Fibroblast of skin of back (primary cell): ENCODE measurements at places on chromosomes 12 and 14.

GRCh38 chr12:49748306-49748705 is 6.9 kb downstream of the TMBIM6 start:
- DNase-seq, result peak; percentile 60

GRCh38 chr12:91094032-91094662 is 17.1 kb downstream of the LUM start:
- no peak for DNase-seq

DNA sequence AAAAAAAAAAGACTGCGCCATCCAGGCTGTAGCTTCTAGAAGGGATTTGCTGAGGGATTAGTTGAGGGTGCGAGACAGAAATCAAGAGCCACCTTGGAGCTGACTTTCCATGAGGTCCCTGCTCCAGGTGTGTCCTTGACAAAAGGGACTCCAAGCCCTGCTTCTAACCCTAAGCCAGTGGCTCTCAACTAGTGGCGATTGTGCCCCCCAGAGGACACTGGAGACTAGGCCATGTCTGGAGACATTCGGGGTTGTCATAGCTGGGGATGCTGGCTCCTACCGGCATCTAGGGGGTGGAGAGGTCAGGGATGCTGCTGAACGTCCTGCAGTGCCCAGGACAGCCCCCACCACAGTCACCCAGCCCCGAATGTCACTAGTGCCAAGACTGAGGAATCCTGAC is 40.6 kb downstream of the SPRING1 start:
- DNase-seq, result peak; percentile 38

DNA sequence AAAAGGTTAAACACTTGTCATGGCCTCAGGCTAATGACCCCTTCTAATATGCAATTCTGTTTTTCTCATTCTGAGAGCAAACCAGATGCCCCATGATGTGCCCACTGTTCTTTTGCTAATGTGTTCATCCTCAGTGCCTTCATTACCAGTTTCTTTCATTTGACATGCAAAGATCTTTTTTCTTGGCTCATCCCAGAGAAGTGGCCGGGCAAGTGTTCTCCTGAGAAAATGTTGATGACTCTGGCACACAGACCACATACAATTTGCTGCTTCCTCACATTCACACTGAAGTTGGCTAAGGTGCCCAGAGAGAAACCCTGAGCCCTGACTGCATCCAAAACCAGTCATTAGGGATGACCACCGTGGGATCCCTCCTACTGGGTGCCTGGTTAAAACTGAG is 833.3 kb downstream of the DIO2 start:
- no peak for DNase-seq

DNA sequence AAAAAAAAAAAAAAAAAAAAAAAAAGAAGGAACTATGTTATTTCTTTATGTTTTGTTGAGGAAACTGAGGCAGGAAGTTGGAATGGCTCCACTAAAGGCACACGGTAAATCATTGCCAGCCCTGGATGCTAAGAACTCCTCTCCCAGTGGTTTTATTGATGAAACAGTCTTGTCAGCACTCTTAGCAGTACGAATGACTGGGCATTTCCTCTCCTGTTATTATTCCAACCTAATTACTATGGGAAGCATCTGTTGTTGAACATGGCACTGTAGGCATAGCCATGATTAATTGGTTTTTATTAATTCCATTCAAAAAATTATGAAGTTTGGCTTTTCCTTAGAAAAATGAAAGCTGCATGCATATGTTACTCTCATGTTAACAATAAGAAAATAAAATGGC is 1387.1 kb upstream of the TMEM132C start:
- DNase-seq, result no peak

- peak; percentile 43 for DNase-seq
Observed at GRCh38 chr12:50241178-50241577, 42.1 kb downstream of the LIMA1 start.

DNA sequence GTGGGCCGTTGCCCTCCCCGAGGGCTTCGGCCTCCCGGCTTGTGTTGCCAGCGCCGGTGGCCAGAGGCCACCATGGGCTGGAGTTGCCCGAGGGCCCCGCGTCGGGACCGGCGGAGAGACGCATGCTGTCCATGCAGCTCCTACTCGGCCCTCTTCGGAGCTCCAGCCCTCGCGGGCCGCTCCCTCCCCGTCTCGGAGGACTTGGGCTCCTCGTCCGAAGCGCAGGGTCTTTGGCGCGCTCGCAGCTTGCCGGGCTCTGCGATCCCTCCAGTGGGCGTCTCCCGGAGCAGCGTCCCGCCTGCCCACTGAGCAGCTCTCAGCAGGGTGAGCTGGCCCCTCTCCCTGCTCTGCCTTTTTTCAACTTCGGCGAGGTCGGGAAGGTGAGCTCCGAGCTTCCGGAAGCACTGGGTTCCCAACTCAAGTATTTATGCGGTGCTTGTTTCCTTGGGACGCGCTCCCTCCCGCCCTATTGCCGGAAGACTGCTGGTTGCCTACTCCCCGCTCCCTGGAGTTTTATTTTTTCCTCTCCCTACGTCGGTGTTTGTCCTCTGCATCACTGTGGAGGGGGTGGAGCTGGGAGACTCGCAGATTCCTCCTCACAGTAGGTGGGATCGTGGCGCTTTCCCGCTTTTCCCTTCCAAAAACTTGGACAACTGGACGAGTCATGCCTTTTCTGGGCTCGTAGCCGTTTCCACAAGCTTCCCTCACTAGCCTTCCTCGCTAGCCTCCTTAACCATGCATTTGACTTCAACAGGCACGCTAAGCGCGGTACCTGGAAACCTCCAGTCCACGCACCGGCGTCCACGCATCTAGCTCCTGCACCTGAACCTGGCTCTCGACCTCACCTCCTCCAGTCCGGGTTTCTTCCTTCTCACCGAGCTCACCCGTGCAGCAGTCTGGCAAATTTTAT is at the start of gene AVPR1A:
AVPR1A (minus strand) TSS at position 489 of the 910 bp plus-strand sequence; CDS start at position 124, 365 bp downstream.
- peak; percentile 4 for DNase-seq

GRCh38 chr12:132466241-132467201 is 23.4 kb upstream of the FBRSL1 start:
- no peak for DNase-seq

GRCh38 chr12:56099787-56100186 is 4.6 kb upstream of the PA2G4 start:
- DNase-seq, result no peak

DNA sequence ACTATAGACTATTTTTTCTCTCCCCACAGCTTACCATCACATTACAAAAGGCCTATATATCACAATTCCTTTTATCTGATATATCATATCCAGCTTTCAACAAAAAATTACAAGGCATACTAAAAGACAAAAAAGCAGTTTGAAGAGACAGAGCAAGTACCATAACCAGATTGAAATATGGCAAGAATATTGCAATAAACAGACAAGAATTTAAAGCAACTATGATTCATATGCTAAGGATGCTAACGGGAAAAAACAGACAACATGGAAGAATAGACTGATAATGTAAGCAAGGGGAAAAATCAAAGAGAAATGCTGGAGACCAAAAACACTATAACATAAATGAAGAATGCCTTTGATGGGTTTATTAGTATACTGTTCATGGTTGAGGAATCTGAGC is 40.7 kb downstream of the LRP6 start:
- peak; percentile 31 for DNase-seq

GRCh38 chr12:117051380-117051779 is 47.8 kb downstream of the TESC start:
- DNase-seq, result no peak

DNA sequence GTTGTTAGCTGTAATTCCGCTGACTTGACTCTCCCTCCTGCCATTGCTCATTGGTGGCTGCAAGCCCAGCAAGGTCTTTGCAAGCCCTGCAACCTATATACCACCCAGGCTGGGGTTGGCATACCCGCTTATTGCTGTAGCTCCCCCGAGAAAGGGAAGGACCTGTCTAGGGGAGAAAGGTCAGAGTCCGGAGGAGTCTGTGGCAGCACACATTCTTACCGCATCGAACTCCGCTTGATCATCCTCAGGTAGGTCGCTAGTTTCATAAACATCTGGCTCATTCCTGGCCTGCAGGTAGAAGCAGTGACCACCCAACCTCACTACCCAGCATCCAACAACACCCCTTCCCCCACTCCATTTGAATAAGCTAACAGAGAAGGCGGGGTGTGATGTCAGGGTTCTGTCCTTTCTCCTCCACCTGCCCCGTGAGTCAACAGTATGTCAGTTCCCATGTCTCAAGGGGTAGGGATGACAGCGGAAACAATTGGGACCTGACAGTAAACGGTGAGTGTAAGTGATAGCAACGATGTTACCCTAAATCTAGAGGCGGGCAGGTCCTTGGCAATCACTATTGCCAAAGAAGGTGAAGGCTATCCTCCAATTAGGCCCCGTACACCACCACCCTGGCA is 1.1 kb downstream of the DCTN2 start:
- no peak for DNase-seq

DNA sequence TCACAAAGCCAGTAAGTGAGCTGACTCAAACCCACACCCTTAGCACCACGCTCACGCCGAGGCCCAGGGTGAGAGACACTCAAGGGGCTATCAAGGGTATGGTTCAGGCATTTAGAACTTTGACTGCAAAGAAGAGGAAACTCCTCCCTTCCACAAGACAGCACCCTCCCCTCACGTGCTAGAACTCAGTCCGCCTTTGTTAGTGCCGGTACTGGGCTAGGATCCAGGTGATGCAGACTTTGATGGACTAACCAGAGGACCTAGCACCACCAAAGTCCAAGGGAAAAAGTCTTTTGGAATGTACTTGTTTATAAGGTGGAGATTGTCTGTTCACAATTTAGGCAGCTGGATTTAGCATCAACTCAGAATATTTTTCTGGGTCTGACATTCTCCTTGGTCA is 33.7 kb downstream of the VWF start:
- no peak for DNase-seq

DNA sequence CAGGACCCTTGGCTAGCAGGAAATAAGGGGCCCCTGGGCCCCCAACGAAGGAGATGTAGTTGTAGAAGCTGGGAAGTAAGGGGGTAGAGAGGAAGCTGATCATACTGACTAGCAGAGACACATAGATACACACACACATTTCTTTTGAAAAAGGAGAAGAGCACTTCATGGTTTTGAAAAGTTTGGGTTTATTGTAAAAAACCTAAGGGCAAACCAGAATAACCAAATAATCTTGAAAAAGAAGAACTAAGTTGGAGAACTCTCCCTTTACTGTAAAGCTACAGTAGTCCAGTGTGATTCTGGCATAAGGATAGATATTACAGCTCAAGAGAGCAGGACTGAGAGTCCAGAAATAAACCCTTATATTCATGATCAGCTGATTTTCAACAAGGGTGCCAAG is 5.8 kb upstream of the HCAR3 start:
- DNase-seq, result no peak

DNA sequence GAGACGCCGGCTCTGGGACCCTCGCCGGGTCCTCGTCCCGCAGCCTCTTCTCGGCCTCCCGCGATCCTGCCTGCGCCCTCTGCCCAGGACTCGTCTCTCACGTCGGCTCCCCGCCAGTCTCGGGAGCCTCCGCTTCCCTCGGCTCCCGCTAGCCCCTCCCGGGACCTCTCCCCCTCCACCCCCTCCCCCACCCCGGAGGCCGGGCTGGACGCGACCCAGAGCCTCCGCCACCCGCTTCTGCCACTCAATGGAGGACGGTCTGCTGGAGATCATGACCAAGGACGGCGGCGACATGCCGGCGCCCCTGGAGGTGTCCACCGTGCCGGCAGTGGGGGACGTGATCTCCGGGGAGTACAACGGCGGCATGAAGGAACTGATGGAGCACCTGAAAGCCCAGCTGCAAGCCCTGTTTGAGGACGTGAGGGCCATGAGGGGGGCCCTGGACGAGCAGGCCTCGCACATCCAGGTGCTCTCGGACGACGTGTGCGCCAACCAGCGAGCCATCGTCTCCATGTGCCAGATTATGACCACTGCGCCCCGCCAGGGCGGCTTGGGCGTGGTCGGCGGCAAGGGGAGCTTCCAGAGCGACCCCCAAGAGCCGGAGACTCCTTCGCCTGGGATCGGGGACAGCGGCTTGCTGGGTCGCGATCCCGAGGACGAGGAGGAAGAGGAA is 568 bp downstream of the CCDC184 start:
- DNase-seq, result no peak

DNA sequence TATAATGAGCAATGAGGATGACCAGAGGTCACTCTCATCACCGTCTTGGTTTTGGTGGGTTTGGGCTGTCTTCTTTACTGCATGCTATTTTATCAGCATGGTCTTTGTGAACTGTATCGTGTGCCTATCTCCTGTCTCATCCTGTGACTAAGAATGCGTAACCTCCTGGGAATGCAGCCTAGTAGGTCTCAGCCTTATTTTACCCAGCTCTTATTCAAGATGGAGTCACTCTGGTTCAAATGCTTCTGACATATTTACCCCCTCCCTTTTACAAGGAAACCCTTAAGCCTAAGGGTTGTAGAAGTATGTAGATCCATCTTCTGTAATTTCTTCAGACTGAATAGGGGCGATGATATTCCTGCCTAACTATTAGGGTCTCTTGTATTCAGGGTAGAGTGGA is 8.4 kb downstream of the IFI27L1 start:
- peak; percentile 50 for DNase-seq

DNA sequence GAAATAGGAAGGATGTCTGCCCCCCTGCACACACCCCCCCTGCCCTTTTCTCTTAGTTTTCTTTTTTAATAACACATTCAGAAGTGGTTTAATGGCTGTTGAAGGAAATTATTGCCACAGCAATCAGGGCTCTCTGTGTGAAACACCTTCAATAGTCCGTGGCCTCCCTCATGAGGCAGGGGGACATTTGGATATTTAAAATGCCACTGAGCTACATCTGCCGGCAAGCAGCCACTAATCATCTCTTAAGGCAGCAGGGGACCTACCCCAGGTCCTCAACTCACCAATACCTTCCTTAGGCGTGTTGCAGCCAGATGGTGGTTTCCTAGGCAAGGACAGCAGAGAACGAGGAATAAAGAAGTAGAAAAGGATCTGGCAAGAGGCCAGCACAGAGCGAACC is 283.2 kb downstream of the TTC8 start:
- no peak for DNase-seq

DNA sequence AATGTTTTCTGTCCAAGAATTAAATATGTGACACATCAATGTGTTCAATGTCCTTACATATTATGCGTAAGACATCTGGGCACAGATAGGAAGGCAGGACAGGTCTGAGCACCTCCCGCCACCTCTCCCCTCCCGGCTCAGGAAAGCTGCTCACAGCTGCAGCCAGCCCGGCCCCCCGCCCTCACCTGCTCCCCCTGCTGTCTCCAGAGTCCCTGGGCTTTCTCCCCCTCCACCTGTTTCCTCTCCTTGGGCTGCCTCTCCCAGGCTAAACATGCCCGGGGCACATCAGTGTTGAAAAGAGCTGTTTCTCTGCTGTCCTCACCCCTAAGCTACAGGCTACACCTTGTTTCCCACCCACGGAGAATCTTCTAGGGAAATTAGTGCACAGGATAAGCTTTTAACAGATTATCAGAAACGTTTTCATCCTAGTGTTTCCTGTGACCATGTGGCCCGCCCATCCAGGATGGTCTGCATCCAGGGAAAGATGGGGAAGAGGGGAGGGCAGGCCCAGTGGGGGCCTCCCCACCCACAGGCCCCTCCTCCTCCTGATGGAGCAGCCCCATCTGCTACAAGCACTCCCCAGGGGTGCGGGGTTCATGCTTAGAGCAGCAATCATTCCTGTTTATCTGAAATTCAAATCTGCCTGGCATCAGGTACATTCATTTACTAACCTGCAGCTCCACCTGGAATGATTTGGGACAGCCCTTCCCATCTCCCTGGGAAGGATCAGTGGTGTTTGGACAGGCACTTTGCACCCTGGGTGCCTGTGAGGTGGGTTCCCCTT is 273.8 kb upstream of the SFSWAP start:
- DNase-seq, result no peak

- DNase-seq, result no peak
Observed at GRCh38 chr12:49093792-49094159, 825 bp downstream of the DHH start.
